ENCODE measurements at places on chromosomes 7 and 10.

- no peak for DNase-seq
Observed at GRCh38 chr10:14623931-14624330, 150.8 kb downstream of the FAM107B start.

DNA sequence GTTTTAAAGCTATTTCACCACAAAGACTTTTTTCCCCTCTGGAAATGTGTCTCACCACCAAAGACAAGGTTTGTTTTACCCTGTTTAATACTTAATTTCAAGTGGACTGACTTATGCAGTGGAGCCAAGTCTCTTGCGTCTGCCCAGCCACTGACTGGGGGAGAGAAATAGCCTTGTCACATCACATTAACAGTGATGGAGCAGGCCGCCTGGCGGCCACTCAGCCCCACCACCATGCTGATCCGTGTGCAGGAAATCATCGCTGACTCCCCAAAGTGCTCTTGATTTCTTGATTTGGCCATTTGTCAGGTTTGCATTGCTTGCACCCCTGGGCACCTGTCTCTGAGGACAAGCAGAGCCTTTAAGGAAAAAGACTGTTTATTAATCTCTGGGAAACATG lies 334.1 kb downstream of the GLRX3 start:
- DNase-seq: no peak

DNA sequence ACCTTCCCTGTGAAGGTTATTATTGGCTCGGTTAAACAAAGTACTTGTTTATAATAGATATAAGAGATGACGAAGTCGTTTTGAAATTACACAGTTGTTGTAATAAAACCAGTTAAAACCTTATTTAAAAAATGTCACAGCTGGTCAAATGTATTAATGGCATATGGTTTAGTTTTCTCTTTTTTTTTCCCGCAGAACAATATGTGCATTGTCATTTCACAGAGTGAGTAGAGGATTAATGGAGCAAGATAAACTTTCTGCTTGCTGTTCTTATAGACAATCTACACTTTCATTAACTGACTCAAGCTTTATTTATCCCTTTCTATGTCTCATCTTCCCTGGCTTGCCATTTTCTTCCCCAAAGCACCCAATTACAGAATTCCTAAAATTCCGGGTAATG lies 404.3 kb upstream of the NPVF start:
- no peak for DNase-seq

GRCh38 chr7:50367570-50367969 lies 63.1 kb downstream of the IKZF1 start:
- no peak for DNase-seq
